Stimulated activated CD8-positive, alpha-beta memory T cell treated with anti-CD3 and anti-CD28 coated beads, Interleukin-15, amount 100 ng/mL, for 48 hours (primary cell): ENCODE measurements at places on chromosomes 3 and 15.

GRCh38 chr15:44317423-44318058 lies 29.0 kb downstream of the GOLM2 start:
- DNase-seq, result no peak

DNA sequence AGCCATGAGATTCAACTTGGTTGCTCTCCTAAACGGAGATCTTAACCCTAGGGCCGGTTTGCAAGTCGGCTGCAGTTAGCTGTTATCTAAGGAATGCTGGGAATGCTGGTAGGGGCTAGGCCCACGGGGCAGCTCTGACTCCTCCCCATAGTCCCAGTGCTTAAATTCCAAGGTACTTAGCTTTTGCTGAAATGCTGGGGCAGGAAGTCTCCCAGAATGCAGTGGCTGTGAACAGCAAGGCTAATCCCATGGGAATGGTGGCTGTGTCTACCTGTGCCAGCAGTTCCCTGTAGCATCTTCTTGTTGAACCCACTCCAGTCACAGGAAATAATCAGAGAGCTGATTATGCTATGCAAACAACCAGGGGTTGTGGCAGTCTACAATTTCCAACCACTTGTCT lies 102.5 kb upstream of the TJP1 start:
- DNase-seq, result no peak

DNA sequence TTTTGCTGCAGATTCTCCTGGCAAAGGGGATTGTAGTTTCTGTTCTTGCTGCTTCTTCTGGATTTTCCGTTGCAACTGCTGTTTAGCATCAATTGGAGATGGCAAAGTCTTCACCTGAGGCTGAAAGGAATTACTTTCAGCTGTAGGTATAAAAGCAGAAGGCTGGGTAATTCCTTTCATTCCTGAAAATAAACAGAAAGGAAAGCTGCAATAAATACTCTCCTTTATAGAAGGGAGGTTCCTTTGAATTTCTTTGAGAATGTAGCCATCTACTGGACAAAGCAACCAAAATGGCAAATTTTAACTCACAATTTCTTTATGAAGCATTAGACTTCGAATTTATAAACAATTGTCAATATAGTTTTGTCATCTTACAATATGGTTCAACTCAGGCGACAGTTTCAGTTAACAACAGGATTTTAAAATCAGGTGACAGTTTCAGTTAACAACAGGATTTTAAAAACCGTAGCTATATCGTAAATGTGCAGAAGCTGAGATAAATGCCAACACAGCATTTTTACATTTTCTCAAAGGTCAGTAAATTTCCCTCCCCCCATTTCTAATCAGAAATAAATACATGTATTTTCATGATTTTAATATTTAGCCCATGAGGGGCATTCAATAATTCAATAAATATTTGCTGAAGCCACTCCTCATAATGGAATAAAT lies 104.9 kb upstream of the NEDD4 start:
- DNase-seq, result no peak

- no peak for DNase-seq
These were observed 13.8 kb downstream of the TRIM59 start for GRCh38 chr3:160435747-160436146.

DNA sequence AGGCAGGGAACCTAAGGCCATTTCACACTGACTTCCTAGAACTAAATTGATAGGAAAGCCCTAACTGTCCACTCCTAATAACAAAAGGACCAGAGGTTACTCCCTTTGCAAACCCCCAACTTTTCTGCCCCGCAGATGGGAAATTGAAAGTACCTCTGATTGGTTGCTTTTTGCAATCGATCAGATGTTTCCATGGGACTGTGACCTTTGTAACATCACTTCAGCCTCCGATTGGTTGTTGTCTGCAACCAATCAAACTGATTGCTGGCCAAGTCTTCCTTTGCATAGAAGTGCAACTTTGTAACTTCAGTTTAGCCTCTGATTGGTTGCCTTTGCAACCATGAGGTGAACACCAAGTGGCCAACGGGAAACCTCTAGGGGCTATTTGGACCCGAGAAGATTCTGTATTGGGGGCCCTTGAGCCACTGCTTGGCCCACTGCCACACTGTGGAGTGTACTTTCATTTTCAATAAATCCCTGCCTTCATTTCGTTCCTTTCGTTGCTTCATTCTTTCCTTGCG lies 11.3 kb upstream of the KNL1 start:
- no peak for DNase-seq

- no peak for DNase-seq
These were observed 272.6 kb downstream of the PDCD6IP start for GRCh38 chr3:34070831-34071585.

DNA sequence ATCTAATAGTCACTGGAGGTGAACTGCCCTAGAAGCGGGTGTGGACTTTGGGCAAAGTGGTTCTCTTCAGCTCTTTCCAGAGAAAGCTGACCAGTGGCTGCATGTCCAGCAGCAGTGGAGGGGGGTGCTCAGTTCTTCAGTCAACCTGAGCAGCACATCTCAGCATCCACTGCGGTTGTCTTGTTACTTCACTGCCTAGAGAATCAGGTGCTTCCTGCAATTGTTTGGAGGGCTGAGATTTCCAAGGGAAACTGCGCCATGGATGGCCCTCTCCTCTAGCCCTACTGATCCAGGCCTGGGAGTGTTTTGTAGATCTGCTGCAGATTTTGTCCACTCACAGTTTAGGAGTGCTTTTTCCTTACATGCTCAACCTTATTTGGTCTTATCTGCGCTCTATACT lies 65.6 kb upstream of the CFAP161 start:
- no peak for DNase-seq

DNA sequence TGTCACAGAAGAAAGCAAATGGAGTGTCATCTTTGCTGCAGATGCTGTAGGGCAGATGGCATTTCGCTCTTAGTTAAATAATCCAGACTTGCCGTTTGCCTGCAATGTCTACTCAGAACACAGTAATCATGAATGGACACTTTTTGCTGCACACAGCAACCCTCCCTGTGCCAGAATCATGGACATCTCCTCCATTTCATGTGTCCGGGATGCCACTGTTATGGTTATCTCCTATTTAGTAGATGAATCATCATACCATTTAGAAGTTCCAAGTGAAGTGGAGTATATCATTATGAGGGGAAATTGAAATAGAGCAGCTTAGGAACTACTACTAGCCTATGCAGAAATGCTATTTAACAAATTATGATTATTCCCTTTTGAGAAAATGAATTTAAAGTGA lies 118.5 kb downstream of the DUT start:
- DNase-seq, result no peak

DNA sequence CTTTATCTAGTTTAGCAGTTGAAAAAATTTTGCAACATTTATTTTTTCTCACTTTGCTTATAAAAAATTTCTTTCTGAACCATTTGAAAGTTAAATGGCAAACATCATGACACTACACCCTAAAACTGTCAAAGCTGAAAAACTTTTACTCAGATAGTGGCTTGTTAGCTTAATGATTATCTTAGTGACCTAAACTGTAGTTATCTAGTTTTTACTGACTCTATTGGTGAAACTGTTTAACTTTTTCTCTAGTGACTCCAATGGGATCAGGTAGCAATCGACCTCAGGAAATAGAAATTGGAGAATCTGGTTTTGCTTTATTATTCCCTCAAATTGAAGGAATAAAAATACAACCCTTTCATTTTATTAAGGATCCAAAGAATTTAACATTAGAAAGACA lies 13.3 kb downstream of the FBXO22 start:
- no peak for DNase-seq

DNA sequence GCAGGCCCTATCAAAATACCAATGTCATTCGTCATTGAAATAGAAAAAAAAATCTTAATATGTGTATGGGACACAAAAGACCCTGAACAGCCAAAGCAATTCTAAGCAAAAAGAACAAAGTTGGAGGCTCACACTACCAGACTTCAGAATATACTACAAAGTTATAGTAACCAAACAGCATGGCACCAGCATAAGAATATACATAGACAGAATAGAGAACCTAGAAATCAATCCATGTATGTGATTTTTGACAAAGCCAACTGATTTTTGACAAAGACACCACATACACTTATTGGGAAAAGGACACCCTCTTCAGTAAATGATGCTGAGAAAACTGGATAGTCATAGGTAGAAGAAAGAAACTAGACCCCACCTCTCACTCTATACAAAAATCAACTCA lies 95.0 kb downstream of the C3orf70 start:
- DNase-seq, result no peak

- DNase-seq, result no peak
These were observed 75.5 kb upstream of the PLSCR5 start for GRCh38 chr3:146680617-146681016.

- DNase-seq, result no peak
These were observed 1001.6 kb downstream of the ROBO2 start for GRCh38 chr3:78041486-78041885.

DNA sequence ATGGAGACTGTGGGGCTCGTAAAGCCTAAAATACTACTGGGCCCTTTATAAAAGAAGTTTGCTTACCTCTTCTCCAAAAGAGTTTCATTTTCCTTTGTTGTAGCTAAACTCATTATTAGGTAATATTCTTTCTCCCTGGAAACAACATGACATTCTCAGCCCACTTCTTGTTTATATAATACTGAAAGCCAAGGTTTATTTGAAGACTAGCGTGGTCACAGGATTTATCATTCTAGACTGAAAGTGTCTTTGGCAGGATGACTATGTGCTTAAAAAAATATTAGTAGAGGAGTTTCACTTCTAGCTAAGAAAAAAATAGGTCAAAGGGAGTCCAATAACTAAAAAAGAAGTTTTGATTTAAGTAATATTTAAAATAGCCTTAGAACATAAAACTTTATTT lies 1085.2 kb upstream of the CADM2 start:
- no peak for DNase-seq

- DNase-seq, result no peak
These were observed 79.6 kb downstream of the NFKBIZ start for GRCh38 chr3:101928890-101929289.

DNA sequence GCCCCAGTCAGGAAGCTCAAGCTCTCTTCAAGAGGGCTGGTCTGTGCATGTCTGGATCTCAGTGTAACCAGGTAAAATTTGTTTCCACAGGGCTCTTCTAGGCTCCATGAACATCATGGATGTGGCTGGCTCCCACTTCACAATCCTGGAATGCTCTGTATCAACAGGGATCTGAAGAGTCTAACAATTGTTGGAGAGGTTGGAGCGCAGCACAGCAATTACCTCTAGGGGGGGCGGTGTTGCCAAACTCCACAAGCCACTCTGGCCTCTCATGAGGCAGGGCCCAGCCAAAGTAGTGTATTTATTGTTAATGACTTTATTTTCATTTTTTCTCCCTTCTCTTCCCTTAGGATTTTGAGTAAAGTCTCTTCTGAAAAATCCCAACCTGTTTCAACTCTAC lies 6.1 kb upstream of the EIF2B5 start:
- no peak for DNase-seq

DNA sequence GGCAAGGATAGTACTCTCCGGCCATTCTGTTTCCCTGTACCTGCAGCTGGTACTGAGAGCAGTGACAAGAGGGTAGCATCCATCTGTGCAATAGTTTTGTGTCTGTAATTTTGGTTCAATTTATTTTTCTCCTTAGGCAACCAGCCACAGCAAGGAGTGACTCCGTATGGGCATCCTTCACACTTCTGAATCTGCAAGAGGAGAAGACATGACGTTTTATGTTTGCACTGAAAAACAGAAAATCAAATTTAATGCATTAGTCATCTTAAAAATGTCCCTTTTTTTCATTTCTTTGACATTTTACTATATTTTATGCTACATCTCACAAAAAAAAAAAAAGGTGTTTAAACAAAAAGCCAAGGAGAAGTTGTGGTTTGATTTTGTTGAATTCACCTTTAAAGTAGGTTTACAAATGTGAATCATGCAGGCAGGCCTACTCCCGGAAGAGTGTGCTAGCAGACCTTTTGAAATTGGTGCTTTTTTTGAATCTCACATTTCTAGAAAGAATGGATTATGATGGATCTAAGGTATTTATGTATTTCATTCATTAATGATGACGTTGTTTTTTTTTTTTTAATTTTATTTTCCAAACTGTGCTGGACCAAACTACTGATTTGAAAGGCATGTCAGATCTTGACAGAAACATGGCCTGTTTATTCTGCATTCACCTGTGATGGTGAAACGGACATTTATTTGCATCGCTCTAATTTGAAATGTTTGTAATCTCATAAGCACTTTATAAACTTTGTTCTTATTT lies 28.1 kb downstream of the IGSF10 start:
- DNase-seq, result no peak

- DNase-seq, result no peak
These were observed 32.4 kb downstream of the CMTM7 start for GRCh38 chr3:32423956-32424557.

GRCh38 chr15:98730860-98731711 lies 82.7 kb downstream of the IGF1R start:
- no peak for DNase-seq

- no peak for DNase-seq
These were observed 428 bp downstream of the LYSMD4 start for GRCh38 chr15:99732751-99733267.

GRCh38 chr3:56758539-56758981 lies 43.2 kb downstream of the ARHGEF3 start:
- DNase-seq, result peak; percentile 27

- no peak for DNase-seq
These were observed 132.4 kb downstream of the P3H2 start for GRCh38 chr3:189988322-189988721.

GRCh38 chr15:43239732-43240491 lies 19.1 kb upstream of the EPB42 start:
- DNase-seq, result no peak

GRCh38 chr3:18474202-18474601 lies 49.1 kb upstream of the SATB1 start:
- no peak for DNase-seq

- no peak for DNase-seq
These were observed 73.9 kb downstream of the BOC start for GRCh38 chr3:113285226-113285625.

- DNase-seq, result no peak
These were observed 469.6 kb downstream of the EDEM1 start for GRCh38 chr3:5657106-5657505.

DNA sequence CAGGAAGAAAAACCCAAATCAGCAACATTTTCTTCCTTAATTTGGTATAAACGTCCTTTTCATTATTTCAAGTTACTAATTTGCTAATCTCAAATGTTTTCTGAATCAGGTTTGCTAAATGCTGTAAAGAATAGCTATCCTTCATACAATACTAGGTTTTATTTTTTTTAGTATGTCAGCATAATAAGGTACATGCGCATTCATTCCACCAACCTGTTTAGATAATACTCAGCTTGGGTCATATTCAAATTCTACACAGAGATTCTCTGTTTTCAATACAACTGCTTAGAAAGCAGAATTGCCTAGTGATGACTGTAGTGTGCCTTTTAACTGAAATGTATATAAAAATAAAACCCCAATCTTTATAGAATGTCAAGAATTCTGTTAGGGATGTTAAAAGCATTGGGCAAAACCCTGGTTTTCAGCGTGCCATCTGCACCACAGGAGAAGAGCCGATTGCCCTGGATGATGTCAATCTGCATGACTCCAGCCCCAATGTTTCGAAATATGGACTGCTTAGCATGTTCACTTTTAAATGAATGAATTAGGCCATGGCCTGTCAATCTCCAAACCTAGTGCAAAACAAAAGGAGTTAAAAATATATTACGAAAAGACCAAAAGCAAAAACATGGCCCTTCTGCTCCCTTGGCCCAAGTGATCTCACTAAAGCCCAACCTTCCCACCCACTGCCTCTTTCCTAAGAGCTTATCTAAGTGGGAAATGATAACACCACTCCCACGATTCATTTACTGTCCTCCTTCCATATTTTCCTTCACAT lies 107.4 kb downstream of the GLDN start:
- no peak for DNase-seq
